ENCODE measurements at places on chromosomes 11 and 22.

DNA sequence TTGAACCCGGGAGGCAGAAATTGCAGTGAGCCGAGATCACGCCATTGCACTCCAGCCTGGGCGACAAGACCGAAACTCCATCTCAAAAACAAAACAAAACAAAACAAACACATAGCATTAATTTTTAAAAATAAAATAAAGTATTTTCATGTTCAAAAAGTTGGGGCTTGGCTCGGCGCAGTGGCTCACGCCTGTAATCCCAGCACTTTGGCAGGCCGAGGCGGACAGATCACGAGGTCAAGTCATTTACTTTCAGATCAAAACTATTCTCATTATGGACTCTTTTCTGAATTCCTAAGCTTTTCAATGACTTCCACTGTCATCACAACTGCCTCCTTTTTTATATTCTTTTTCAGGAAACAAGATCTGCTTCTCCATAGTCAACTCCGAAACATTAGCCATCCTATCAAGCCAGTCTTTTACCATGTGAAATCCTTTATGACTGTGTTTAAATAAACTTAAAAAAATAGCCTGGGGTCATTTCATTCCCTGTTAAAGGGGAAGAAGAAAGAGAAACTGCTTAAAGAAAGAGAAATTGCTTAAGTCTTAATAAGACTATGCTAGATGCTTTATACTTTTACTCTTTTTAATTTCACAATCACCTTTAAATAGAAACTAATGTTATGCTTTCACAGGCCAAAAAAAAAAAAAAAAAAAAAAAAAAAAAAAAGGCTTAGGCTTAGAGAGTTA, 13.1 kb upstream of the CHRNA10 start:
- no peak for DNase-seq

DNA sequence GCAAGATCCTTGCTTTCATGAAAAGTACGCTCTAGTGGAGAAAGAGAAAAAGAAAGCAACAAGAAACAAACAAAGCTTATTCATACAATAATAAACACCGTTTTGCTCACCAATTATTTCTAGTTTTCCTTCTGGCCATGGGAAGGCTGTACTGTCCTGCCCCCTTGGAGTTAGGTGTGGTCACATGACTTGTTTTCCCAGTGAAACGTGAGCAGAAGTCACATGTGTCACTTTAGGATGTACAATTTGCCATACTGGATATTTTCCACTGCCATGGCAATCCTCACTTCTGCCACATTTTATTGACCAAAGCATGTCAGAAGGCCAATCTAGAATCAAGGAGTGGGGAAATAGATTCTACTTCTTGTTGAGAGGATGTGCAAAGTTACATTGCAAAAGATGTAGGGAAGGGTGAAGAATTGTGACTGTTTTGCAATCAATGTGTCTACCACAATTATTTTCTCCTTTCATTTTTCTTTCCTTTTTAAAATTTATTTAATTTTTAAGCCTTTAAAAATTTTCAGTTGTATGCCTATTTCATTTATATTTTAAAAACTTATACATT, 24.3 kb upstream of the TRAF6 start:
- no peak for DNase-seq

DNA sequence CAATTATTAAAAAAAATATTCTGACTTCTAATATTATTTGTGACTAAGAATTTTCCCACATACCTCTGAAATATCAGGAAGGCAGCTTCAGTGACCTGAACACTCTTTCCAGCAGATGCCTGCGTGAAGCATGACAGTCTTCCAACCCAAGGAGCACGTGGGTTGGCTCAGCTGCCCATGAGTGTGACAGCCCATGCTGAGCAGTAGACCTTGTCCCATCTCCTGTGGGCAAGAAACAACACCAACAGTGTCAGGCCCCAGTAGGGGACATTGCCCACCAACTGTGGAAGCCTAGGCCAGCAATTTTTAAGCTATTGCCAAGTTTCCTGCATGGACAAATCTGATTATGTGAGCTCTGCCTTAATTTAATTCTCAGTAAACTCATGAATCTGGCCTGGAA, 66.4 kb upstream of the OLFML1 start:
- DNase-seq, result no peak

DNA sequence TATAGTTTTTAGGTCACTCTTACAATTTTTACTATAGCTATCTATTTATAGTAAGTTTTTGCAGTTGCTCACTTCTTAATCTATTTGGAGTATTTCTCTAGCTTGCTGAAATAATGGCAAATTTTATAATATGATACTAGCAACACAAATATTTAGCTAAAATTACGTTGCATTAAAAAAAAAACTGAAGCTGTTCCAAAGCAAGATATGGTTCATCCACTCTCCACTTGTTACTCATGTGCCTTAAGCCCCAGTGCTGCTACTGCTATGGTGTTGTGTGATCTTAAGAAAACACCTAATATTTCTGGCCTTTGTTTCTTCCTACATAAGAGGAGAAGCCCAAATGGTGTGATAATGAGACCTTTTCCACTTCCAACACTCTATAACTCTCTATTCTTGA, 479 bp downstream of the MMP3 start:
- no peak for DNase-seq

DNA sequence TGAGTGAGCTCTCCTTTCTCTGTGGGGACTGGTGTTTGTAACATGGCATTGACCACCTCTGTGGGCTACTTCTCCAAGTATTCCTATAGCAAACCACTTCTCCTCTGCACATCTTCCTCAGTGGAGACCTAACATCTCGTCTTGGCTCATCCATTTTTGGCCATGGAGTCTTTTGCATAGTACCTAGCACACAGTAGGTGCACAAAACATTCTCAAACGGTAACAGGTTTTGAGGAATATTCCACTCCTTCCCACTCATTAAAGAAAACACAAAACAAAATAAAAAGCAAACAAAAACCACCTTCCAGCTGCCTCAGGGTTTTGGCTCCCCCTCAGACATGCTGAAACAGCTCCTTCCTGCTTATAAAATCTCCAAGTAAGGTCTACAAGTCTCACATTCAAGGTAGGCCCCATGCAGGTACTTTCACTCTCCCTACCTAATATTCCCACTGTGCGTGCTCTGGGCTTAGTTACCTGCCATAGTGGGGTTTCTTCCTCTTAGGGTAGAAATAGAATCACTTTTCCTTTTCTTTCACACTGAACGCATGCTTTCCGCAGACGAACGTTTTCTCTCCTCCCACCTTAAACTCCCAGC, 132.4 kb downstream of the RBFOX2 start:
- no peak for DNase-seq

GRCh38 chr11:134702827-134703226, 290.8 kb upstream of the B3GAT1 start:
- DNase-seq, result no peak

DNA sequence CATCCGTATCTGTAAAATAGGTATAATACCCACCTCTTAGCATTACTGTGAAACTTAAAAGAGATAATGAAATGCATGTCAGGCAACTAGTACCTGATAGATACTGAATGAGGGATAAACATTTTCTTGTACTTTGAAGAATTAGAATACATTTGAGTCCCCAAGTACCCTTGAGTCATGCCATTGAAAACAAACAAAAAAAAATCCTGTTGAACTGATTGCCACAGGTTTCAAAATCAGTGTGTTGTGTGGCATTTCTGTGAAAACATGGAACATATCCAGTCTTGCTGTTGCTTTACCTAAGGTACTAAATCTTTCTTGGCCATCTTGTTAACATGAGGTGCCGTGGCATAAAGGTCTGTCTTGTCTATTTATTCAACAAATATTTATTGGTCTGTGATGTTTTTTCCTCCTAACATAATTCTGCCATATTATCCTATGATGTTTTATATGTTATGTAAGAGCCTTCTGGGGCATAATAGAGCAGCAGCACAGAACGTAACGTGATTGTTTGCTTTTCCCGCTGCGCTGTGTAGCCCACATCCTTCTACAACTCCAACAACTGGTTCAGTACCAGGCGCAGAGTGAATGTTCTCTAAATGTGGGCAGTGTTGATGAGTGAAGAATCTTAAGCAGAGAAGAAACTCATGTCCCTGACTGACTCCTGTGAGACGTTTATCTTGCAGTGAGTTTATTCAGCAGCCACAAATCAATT, 79.3 kb upstream of the RAB1B start:
- DNase-seq, result no peak

GRCh38 chr11:63847363-63847762, 8.5 kb downstream of the MARK2 start:
- DNase-seq, result peak; percentile 41

- no peak for DNase-seq
These were observed 73.5 kb upstream of the THY1 start for GRCh38 chr11:119496469-119496868.

DNA sequence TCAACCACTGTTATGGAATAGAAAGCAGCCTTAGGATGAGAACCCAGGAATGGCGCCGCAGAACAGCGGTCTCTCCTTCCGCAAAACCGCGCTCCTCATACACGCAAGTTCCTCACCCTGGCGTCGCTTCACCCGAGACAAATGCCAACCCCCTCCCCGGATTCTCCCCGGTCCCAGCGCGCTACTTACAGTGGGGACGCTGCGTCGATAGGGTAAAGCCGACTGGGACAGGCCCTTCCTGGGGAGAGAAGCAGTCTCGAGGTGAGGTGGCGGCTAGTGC, 287 bp downstream of the RPS13 start:
- DNase-seq, result no peak

DNA sequence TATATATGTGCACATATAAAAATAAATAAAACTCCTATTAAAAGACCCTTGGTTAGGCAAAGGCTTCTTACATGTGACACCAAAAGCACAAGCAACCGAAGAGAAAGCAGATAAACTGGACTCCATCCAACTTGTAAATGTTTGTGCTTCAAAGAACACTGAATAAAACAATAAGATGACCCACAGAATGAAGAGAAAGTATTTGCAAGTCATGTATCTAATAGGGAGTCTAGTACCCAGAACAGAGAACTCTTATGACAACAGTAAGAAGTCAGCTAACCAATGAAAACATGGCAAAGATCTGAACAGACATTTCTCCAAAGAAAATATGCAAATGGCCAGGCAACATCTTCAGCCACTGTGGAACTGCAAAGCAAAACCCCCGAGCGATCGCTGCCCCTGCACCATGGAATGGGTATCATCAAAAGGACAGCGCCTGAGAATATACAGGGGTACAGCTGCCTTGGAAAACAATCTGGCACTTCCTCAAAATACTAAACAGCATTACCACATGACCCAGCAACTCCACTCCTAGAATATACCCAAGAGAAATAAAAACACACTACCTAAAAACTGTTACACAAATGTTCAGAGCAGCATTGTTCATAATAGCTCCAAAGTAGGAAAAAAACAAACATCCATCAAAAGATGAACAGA, 17.2 kb downstream of the BRD1 start:
- DNase-seq, result no peak

- no peak for DNase-seq
These were observed 47.3 kb upstream of the CYP2D6 start for GRCh38 chr22:42177891-42178336.

GRCh38 chr22:50595189-50595588, 5.4 kb upstream of the MAPK8IP2 start:
- no peak for DNase-seq

GRCh38 chr11:62842171-62842741, 2.9 kb upstream of the WDR74 start:
- no peak for DNase-seq

GRCh38 chr11:89490981-89491690, at the start of gene NOX4:
TSS of gene NOX4 (minus strand) at chr11:89491375. CDS start at chr11:89491246, 129 bp downstream.
- DNase-seq, result no peak

DNA sequence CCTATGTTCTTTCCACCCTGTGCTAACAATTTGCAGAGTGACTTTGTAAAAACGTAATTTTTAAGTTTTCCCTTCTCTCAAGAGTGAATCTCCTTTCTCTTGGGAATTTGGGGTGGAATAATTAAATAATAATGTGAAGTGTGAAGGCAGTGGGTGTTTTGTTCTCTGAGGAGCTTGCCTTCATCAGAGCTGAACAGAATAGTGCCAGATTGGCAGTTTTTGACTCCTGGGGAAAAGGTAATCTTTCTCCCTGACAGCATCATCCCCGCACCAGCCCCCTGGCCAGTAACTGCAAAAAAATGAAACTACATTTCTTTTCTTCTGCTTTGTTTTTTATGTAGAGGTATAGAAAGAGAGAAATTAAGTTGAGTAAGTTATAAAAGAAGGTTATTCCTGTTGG, 59.9 kb downstream of the MUC15 start:
- DNase-seq, result no peak

DNA sequence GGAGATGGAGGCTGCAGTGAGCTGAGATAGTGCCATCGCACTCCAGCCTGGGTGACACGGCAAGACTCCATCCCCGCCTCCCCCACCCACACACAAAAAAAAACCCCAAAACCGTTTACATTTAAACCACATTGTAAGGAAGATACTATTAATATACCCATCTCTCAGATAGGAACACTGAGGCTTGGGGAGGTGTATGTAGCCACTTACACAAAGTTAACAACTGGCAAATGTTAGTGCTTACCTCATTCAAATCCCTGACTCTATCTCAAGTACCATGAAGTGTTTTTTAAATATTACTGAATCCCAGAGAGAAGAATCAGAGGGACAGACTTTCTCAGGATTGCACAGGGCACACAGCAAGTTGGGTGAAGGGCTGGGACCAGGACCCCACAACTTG, 164.5 kb downstream of the MIAT start:
- DNase-seq, result no peak
